Astrocyte of the cerebellum (primary cell): ENCODE measurements at places on chromosomes 11 and 22.
A peak's percentile ranks its signal among the peaks of the same experiment; 100 is the strongest.

GRCh38 chr11:113242767-113243397 lies 71.5 kb upstream of the TTC12 start:
- DNase-seq: peak; percentile 43

- DNase-seq: no peak
Observed at GRCh38 chr11:128235426-128235825, 351.9 kb downstream of the ETS1 start.

- DNase-seq: no peak
Observed at GRCh38 chr11:83546368-83546767, 260.2 kb upstream of the CCDC90B start.

DNA sequence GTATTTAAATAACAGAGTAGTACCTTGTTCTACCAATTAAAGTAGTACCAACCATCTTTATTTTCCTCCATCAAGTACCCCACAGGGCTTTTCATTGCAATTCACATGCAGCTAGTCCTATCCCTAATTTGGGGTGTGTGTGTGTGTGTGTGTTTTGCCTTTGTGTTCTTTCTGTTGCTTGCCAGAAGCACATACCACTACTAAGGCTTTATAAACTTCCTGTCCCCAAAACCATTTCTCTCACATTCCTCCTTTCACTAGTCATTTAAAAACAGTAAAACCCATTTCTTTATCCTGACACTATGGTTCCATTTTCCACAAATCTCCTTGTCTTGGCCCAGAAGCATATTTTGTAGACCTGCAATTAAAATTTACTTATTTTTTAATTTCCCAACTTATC lies 54.6 kb downstream of the SLC36A4 start:
- no peak for DNase-seq

DNA sequence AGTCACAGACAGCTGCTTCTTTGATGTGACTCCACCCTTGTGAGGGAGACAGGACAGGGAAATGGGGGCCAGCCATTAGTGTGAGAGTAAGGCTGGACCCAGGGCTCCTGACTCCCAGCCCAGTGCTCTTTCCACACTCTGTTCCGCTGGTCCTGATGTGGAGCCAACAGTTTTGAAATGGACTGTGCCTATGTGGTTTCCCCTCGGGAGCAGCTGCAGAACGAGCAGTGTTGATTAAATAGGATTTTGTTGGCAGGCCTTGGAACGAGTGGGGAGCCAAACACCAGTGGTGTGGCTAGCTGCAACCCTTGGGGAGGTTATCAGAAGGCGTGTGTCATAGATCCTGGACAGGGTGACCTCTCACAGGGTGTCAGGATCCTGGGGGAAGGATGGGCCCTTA lies 66.5 kb upstream of the AMPD3 start:
- DNase-seq: no peak

DNA sequence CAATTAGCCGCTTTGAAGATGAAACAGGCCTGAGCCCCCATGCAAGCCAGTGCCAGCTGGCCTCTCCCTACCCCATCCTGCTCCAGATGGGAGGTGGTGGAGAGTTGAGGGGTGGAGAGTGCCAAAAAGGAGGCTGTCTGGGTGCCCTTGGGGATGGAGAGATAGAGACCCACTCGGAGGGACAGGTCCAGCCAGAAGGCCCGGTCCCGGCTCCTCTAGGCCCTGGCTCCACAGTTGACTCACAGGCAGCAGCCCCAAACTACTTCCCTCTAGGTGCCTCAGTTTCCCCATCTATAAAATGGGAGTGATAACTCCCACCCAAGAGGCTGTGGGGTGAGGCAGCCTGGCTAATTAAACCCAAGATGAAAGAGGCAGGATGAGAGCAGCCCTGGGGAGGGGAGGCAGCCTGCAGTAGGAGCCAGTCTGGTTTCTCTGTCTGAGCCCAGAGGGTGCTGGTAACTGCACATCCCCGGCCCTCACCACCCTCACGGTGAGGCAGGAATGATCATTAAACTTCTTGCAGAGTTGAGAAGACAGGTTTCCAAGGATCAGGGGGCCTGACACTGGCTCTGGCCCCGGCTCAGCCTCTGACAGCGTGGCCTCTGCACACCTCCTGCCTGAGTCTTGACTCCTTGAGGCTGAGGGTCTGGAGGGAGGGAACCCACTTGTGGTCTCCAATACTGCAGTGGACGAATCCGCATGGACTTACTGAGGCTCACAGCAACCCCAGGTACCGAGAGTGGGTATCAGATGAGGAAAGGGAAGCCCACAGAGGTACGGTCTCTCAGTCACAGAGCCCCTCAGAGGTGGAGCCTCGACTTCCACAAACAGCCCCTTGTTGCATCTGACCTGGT lies 1.4 kb upstream of the AP5B1 start:
- DNase-seq: no peak

- DNase-seq: no peak
Observed at GRCh38 chr11:112160091-112160848, 3.6 kb downstream of the IL18 start.

DNA sequence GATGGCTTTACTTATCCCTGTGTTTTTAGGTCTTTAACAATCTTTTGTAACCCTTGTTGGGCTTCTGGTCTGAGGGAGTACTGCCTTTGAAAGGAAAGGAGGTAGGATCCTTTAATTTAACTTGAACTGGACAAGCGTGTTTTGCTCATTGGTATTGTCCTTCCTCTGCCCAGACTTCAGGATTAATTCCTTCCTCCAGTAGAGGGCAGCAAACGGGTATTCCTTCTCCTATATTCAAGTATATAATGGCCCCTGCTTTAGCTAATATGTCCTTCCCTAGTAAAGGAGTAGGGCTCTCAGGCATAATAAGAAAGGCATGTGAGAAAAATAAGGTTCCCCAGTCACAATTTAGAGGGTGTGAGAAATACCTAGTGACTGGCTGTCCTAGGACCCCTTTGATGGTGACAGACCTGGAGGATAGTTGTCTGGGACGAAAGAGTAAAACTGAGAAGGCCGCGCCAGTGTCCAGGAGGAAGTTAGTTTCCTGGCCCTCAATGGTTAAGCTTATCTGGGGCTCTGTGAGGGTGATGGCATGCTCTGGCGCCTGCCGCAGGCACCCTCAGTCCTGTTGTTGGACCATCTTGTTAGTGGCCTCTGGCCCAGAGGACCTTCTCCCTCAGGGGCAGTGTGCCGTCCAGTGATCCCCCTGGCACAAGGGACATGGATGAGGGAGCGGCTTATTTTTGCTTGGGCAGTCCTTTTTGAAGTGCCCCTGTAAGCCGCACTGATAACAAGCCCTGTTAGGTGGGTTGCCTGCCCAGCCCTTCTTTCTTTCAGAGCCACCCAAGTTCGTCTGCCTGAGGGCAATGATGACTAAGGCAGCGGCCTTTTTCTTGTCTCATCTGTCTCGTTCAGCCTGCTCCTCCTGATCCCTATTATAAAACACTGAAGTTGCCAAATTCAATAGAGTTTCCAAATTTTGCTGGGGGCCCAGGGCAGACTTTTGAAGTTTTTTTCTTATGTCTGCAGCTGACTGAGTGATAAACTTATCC lies 51.8 kb downstream of the C11orf71 start:
- peak; percentile 55 for DNase-seq

DNA sequence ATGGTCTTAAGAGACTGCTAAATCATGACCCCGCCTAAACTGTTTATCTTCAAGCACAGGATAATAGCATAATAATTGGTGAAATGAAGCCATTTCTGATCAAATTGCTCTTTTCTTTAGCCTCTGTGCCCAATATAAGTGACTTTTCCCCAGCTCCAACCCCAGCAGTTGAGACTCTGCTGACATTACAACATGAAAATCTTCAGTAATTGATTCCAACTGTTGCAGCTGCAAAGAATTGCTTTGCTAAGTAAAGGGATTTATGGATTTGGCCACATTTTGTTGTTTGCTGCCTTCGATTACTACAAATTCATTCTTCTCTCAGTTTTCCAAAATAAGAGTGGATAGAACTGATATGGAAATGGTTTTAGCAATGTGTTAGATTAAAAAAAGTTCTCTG lies 576.7 kb upstream of the LRRC4C start:
- no peak for DNase-seq
